ENCODE measurements at places on chromosomes 4 and X. TPM values are rescaled to one million over a fixed set of nuclear protein-coding genes. Genes with fewer than 3 reads are reported as not detected.

DNA sequence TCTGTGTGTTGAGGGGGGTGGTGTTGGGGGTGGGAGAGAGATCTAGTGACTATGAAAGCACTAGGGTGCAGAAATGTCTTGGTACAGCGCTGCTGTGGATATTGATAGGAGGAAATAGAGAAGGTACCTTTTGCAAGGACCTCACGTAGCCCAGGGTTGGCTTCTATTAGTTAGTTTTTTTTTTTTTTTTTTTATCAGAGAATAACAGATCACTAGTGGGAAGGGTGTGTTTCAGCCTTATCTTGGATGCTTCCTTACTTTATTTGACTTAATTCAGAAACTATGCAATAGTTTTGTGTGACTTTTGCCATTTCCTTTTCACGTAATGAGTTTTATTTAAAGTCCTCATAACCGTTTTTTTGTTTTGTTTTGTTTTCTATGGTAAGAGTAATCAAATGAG is 16.4 kb upstream of the PGRMC2 start:
- no peak overlapping the region for H3K27ac ChIP-seq
- no peak for DNase-seq
- peaks cover 2% of the 10 kb centered on the region for H3K4me1 ChIP-seq
- peaks cover 16% of the 10 kb centered on the region for H3K36me3 ChIP-seq
- H3K27me3 ChIP-seq = no peaks in the 10 kb centered on the region

DNA sequence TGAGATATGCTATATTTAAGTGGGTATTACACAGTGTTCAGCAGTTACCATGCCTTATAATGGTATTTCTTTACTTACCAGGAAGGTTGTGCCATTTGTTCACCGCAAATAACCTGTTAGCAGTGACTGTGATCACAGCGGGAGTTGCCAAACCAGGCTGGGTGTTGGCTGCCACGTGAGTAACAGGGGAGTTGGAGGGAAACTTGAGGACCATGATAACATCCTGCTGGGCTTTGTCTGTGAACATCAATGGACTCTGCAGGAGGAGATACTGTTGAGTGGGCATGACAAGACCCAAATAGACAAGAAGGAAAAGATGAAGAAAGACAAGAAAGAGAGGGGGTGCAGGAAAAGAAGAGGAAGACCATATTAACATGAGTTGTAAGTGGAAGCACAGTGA is 242.9 kb downstream of the DCLK2 start:
- H3K36me3 ChIP-seq = peaks cover 15% of the 10 kb centered on the region
- H3K27ac ChIP-seq = no peak overlapping the region
- no peaks in the 10 kb centered on the region for H3K4me1 ChIP-seq
- no peaks in the 10 kb centered on the region for H3K27me3 ChIP-seq

DNA sequence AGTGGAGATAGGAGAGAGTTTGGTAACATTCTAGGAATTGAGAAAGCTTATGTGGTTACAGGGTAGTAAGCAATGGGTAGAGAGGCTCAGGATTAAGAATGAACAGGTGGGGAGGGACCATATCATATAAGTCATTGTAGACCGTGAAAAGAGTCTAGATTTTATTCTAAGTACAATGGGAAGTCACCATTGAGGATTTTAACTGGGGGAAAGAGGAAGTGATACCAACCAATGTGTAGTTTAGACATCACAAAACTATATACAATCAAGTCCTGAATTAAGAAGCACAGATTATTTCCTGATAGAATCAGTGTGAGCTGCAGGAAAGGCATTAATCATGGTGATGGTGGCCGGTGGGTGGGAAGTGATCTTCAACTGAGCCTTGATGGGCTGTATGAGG is 178.3 kb upstream of the ZIC3 start:
- no peaks in the 10 kb centered on the region for H3K4me1 ChIP-seq
- H3K36me3 ChIP-seq = no peaks in the 10 kb centered on the region
- no peak for DNase-seq
- peaks cover 5% of the 10 kb centered on the region for H3K27me3 ChIP-seq
- H3K4me3 ChIP-seq = no peak overlapping the region

DNA sequence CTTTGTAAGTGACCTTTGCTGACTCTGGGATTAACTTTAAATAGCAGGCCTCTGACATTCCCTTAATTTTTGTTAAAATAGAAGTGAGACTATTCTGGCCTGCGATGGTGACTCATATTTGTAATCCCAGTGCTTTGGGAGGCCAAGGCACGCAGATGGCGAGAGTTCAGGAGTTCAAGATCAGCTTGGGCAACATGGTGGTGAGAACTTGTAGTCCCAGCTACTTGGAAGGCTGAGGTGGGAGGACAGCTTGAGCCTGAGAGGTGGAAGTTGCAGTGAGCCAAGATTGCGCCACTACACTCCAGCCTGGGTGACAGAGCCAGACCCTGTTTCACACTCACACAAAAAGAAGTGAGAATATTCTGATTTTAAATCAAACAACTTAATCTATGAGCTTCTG is 27.3 kb downstream of the ZNF330 start:
- no peak overlapping the region for H3K27ac ChIP-seq
- peaks cover 6% of the 10 kb centered on the region for H3K4me1 ChIP-seq
- no peak overlapping the region for H3K4me3 ChIP-seq
- no peak for DNase-seq
- H3K36me3 ChIP-seq = no peaks in the 10 kb centered on the region

The HS3ST1 gene
- total RNA-seq = 0.04 TPM
